Activated naive CD4-positive, alpha-beta T cell treated with anti-CD3 and anti-CD28 coated beads for 36 hours (primary cell): ENCODE measurements at places on chromosomes 7 and 10. TPM values are rescaled to one million over a fixed set of nuclear protein-coding genes. Genes with fewer than 3 reads are reported as not detected.

The SEMA3C gene
- not detected for total RNA-seq

The CYP3A7 gene
- not detected for total RNA-seq

The AGR2 gene
- not detected for total RNA-seq

DNA sequence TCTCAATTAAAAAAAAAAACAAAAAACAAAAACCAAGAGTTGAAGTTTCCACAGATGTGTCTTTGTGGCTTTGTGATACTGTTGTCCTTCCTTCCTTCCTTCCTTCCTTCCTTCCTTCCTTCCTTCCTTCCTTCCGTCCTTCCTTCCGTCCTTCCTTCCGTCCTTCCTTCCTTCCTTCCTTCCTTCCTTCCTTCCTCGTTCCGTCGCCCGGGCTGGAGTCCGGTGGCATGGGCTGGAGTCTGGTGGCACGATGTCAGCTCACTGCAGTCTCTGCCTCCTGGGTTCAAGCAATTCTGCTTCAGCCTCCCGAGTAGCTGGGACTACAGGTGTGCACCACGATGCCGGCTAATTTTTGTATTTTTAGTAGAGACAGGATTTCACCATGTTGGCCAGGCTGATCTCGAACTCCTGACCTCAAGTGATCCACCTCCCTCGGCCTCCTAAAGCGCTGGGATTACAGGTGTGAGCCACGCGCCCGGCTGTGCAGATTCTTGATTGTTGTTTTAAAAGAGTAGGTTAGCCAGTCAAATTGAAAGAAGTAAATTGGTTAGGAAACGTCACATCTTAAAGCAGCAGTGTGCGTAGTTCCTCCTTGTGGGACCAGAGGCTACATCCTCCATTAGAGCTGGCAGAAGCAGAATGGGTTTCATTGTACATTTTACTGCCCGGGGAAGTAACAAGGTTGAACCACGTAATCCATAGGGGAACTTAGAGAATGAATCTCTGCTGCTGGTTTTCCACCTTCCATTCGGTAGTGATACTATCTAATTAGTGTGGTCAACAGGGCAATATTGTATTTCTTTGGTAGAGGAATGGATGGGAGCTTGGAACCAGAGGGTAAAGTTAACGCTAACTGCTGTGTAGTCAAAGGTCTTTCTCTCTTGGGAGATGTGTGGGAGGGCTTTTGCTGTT is 20.6 kb downstream of the DNAJB6 start:
- DNase-seq: peak; percentile 34

DNA sequence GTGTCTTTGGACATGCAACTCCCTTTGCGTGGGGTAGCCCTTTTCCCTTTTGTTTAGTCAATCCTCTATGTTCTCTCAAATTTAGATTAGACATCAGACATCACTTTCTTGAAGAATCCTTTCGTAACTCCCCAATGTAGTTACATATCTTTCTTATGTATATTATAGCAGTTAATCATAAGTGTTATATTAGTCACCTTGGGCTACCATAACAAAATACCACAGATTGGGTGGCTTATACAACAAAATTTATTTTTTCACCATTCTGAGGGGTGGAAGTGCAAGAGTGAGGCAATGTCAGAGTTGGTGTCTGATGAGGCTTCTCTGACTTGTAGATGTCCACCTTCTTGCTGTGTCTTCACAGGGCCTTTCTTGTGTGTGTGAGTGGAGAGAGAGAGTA is 105.7 kb downstream of the PHTF2 start:
- no peak for DNase-seq

DNA sequence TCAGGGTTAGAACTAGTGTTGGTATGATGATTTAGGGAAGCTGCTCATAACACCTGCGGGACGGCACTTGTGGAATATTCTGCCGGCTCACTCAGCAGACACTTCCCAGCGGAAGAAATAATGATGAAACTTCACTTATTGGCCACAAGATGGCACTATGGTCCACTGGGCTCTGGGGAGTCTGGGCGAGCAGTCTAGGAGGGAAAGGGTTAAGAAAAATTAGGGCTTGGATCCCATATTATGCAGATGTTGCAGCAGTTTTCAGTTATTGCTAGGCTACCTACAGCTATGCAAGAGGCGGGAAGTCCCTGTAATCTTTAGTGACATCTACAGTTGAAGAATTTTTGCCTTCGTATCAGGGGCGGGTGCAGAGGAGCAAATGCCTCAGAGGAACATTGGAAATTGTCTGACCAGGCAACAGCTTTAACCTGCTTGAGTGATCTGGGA is 238.7 kb upstream of the PRSS58 start:
- peak; percentile 40 for DNase-seq

DNA sequence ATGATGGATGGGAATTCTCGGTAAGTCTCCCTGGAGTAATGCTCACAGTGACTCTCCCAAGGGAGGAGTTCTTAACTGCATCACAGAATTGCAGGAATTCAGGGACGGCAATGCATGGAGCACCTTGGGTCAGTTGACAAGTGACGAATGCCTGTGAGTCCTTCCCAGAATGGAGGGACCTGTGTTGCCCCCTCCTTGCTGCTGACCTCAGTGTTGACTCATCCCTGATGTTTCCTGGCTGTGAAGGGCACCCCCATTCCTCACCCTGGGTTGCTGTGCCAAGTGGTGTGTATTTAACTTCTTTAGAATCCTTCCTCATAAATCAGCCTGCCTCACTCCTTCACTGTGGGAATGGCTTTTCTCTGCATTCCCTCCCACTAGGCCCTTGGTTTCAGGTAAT is 98.9 kb downstream of the LRMDA start:
- no peak for DNase-seq
